ENCODE measurements at places on chromosomes 1 and 21. TPM values are rescaled to one million over a fixed set of nuclear protein-coding genes. Genes with fewer than 3 reads are reported as not detected.

DNA sequence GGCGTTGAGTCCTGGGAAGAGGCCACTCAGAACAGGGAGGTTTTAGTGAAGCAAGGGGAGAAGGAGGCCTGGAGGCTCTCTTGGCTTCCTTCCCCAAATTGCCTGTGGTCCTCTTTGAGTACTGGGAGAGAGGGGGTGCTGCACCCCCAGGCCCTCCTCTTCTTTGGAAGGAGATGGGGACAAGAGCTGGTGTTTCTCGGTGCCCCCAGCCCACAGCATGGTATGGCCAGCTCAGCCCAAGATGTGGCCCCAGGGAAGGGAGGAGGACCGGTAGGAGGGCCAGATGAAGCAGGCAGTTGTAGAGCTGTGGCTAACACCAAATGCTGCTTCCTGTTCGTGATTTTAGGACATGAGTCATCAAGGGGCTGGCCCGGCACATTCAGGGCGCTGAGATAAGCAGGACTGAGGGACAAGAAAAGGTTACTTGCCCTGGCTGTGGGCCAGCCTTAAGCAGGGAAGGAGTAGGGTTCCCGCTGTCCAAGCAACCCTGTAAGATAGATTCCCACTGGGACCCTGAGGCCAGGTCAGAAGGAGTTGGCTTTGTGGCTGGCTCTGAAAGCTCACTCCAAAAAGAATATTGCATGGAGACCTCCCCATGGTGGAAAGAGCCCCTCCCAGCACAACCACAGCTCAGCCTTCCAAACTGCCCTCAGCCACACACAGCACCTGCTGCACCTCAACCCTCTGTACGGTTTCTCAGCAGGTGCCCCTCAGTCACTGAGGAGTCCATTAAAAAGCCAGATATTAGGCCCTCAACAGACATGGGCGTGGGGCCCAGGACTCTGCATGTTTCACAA is 4.9 kb upstream of the TNFRSF1B start:
- no peak for DNase-seq

GRCh38 chr1:235019961-235020360 is 108.7 kb downstream of the TOMM20 start:
- no peak for DNase-seq

DNA sequence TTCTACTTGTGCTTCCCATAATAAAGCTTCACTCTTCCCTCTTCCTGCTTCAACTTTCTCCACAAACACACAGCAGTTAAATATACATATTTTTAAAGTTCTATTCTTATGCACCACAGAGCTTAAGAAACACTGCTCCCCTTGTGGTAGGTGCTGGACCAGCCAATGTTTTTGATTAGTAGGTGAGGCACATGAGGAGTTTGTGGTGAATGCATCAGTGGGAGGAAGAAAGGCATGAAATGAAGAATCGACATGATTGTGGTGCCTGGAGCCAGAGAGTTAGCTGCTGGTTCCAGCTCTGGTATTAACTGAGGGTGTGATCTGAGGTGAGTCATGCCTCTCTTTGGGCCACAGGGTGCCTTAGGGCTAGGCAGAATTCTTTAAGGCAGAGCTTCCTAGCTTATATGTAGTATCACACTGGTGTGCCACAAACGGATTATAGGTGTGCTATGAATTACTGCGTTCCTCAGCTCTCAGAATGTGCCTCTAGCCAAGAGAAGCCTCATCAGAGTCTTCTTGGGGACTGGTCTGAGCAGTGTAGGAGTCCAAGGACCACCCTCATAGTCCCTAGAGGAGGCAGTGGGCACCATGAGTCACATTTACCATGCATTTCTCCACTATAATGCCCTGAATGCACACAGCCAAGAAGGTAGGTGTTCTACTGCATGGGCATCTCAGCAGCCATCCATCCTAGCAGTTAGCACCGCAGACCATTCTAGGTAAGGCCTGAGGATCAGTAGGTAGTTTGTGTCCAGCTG is 97.4 kb upstream of the SGIP1 start:
- no peak for DNase-seq

The FRRS1 gene
- 11.0 TPM for polyA plus RNA-seq

DNA sequence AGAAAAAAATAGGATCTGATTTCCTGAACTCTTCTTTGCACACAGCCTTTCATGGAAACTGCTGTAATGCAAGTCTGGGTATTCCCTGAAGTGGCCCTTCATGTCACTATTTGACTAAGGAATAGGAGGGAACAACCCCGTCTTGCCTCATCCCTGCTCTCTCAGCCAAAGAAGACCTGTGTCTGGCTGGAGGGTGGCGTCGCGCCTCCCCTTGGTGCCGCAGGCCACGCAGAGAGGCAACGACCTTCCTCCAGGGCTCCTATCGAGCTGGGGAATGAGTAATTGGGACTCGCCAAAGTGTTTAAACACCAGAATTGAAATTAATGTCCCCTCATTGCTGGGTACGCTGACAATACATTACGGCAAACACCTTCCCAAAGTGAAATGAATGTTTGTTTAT is 129.8 kb downstream of the PBX1 start:
- DNase-seq, result no peak

DNA sequence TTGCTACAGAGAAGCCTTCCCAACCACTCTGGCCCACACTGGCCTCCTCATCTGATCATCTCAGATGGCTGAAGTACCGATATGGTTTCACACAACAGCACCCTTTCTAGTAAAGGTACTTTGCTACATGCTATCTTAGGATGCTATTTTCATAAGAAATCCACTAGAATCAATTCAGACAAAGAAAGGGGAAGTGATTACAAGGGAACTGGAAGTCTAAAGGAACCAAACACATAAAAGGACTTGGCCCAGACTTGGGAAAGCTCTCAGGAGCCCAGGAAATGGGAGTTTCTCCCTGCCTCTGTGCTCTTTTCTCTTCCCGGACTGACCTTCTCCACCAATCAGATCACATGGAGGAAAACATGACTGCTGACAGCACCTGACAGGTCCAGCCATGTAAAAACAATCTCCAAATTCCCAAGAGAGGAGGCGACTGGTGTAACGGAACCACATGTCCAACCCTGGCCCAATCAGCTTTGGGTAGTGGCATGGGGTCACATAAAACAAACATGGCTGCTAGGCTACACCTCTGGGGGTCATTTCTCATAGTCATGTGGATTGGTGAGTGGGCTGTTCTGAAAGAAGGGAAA is 12.7 kb upstream of the FOXE3 start:
- DNase-seq, result no peak

GRCh38 chr1:39954324-39954869 is 548 bp upstream of the MFSD2A start:
- no peak for DNase-seq

- no peak for DNase-seq
Measured at GRCh38 chr1:27047914-27048313, 35.3 kb upstream of the TENT5B start.

The C8B gene
- polyA plus RNA-seq, result not detected

DNA sequence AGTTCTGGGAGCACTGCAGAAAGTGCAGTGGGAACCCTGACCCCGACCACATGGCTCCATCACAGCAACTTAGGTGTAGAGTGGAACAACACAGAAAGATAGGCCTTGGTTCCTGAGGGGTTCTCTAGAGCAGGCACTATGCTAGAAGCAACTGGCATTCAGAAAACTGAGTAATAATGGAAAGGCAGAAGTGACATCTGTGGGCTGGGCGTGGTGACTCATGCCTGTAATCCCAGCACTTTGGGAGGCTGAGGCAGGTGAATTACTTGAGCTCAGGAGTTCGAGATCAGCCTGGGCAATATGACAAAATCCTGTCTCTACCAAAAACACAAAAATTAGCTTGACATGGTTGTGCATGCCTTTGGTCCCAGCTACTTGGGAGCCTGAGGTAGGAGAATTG is 5.3 kb downstream of the MRPS15 start:
- DNase-seq, result no peak

DNA sequence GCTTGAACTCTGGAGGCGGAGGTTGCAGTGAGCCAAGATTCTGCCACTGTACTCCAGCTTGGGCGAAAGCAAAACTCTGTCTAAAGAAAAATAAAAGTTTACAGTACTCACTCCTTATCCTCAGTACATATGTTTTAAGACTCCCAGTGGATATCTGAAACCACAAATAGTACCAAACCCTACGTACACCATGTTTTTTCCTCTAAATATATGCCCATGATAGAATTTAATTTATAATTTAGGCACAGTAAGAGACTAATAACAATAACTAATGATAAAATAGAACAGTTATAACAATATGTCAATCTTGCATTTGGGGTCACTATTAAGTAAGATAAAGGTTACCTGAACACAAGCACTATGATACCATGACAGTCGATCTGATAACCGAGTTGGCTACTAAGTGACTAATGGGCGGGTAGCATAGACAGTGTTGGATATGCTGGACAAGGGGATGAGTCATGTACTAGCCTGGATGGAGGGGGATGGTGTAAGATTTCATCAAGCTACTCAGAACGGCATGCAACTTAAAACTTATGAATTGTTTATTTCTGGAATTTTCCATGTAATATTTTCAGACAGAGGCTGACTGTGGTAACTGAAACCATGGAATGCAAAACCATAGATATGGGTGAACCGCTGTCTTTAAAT is 43.7 kb downstream of the ST7L start:
- DNase-seq, result no peak

DNA sequence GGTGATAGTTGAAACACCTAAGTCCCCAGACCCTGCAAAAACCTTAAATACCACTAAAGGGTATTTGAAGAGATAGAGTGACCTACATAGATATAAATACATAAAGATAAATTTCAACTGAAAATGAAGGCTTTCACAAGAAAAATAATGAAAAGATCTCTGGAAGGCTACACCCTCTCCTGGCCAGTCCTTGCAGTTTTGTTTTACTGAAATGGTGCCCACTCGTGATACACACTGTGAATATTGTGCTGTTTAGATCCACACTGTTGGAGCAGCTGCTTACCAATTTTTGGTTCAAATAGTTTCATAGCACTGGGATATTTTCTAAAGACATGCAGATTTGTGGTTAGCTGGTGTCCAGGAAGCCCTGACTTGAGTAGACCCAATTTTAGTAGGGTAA is 31.5 kb upstream of the RNF187 start:
- no peak for DNase-seq

The LRRC38 gene
- polyA plus RNA-seq, result not detected

The LIN28A gene
- polyA plus RNA-seq, result not detected

The NPHS2 gene
- 361 TPM for polyA plus RNA-seq

The ECM1 gene
- 14.7 TPM for polyA plus RNA-seq

GRCh38 chr1:32701421-32701911 is 1.1 kb downstream of the SYNC start:
- no peak for DNase-seq

GRCh38 chr1:45348966-45349677 is 8.9 kb upstream of the MUTYH start:
- no peak for DNase-seq
